ENCODE measurements at places on chromosomes 11 and 22.
A peak's percentile ranks its signal among the peaks of the same experiment; 100 is the strongest.

- no peak for DNase-seq
Observed at GRCh38 chr11:29518389-29519174, 498.2 kb downstream of the KCNA4 start.

DNA sequence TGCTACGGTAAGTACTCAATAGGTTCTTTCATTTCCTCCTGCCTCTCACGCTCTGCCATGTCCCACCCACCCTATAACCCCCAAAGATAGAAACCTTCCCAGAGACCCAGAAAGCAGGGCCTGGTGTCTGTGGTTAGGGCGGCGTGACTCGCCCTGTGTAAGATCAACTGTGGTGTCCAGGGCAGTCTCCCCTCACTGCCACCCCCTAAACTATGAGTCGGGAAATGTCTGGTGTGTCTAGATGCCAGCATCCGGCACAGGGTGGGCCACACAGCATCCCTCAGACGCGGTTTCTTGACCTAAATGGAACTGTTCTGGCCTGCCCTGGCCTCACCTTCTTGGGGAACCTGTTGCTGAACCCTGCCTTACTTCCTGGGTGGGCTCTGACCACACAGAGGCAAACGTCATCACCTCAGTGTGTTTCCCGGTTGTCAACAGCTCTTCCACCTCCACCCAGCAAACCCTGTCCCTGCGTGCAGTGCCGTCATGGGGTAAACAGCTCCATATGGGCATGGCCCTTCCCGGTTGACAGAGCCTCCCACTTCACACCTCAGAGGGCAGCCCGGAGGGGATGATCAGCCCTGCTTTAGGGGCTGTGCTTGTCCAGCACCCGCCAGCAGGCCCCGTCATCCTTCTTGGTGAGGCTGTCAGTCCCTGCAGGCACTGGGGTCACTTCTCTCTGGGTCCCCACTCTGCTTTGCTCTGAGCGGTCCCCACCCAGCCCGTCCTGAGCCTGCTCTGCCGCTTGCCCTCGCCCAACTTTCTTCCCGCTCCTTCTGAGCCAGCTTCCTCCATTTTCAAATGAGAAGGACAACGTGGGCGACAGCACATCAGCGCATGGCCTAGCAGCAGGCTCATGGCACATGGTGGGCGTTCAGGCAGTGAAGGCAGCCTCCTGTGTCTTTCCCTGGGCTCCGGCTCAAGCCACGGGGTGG, 6.0 kb downstream of the WNT11 start:
- DNase-seq = no peak

- DNase-seq = no peak
Observed at GRCh38 chr11:57394203-57394965, 3.9 kb upstream of the PRG2 start.

- DNase-seq = no peak
Observed at GRCh38 chr22:35567351-35568141, 26.9 kb downstream of the RASD2 start.

GRCh38 chr11:1011320-1011698, 25.2 kb downstream of the MUC6 start:
- DNase-seq = no peak

GRCh38 chr11:42003801-42004200, 544.3 kb upstream of the LRRC4C start:
- no peak for DNase-seq

DNA sequence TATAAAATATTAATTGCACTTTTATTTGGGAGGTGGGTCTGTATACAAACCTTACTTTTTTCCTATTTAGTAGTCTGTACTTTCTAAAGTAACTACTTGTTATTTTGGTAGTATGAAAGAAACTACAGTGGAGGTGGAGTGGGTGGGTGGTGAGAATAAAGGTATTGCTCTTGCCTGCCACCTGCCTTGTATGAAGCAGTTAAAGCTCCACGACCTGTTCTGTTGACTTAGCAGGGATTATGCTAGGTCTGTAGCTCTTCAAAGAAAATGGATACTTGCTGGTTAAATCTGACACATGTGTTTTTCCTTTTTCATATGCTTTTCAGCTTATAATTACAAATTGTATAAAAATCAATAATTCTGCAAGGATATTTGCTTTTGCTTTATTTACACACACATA, 111.9 kb downstream of the EHF start:
- DNase-seq = no peak

- no peak for DNase-seq
Observed at GRCh38 chr11:116371146-116371545, 401.6 kb downstream of the BUD13 start.

GRCh38 chr11:69540118-69541000, 58.9 kb downstream of the LINC01488 start:
- no peak for DNase-seq

DNA sequence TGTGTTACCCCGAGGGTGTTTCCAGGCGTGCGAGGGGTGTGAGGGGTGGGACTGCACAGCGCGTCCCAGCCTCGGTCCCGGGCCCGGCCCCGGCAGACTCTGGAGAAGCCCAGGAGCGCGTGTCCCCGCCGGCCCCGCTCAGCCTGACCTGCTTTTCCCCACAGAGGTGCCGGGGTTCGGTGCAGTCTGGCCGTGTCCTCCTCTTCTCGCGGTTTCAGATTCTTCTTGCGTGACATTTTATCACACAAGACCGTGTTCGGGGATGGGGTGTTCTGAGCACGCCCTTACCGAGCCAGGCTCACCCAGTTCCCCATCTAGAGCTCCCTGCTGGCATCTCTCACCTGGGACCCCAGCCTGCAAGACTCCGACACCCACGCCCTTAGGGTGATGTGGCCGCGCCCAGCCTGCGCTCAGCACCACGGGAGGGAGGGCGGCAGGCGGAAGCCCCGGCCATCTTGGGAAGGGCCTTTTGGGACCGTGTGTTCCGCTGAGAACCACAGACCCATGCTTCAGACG, 775.6 kb downstream of the BRD1 start:
- peak; percentile 10 for DNase-seq

DNA sequence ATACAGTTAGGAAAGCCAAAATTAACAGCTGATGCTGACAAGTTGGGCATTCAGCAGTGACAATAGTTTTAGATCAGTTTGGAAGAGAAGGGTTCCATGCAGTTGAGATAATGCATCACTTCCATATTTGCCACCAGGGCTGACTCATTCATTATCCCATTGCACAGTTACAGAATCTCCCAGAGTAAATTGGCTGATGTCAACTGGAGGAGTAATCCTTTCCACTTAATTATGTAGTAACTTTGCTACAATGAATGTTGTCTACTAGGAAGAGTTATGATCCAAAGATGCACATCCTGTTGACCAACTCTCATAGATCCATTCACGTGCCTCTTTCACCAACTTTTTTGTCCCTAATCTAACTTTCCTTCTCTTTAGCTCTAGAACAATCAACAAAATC, 123.3 kb upstream of the LUZP2 start:
- no peak for DNase-seq

GRCh38 chr11:44488165-44488965, 77.1 kb upstream of the CD82 start:
- DNase-seq = no peak

- DNase-seq = no peak
Observed at GRCh38 chr11:121031167-121031566, 7.3 kb downstream of the TBCEL start.

- no peak for DNase-seq
Observed at GRCh38 chr11:67456068-67456705, 1.0 kb downstream of the CABP4 start.

DNA sequence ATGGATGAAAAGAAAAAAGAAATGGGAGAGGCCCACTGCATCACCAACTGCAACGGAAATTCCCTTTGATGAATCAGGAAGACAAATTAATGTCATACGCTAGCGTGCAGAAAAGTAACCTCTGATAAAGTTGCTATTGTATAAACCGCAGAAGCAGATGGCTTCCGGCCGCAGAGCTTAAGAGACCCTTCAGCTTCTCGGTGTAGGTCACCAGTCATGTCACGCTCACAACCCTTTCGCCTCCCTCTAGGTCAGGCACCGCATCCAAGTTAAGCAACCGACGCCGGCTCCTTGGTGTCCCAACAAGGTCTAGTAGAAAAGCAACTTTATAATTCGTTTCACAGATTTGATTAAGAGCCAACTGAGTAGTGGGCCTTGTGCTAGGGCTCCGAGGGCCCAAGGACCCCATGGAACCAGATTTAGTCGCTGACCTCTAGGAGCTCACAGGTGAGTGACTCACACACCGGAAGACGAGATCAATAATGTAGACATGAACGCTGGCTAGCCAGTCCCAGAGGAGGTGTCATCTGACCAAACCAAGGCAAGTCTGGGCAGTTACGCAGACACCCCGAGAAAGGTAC, 1.2 kb upstream of the ZFP91 start:
- DNase-seq = peak; percentile 68

DNA sequence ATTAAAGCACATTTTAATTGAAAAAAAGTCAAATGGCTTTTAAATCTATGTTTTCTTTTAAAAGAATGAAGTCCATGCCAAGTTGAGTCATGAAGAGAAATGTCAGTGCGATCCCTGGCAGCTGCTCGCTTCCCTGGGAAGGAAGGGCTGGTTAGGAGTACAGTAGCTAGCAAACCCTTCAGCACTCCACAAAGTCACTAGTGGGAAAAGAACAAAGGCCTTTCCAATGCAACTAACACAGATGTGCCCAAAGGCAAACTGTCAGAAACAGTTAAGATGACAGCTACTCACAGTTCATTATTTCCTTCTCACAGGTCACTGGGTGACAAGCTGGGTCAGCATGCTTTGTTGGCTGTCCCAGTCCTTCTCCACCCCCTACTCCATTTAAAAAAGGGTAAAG, 308.7 kb downstream of the DCDC1 start:
- no peak for DNase-seq

Data from activated naive CD4-positive, alpha-beta T cell treated with anti-CD3 and anti-CD28 coated beads, Interleukin-2, amount 50 U/mL, for 72 hours (primary cell).